ENCODE measurements at places on chromosomes 11 and 22.

DNA sequence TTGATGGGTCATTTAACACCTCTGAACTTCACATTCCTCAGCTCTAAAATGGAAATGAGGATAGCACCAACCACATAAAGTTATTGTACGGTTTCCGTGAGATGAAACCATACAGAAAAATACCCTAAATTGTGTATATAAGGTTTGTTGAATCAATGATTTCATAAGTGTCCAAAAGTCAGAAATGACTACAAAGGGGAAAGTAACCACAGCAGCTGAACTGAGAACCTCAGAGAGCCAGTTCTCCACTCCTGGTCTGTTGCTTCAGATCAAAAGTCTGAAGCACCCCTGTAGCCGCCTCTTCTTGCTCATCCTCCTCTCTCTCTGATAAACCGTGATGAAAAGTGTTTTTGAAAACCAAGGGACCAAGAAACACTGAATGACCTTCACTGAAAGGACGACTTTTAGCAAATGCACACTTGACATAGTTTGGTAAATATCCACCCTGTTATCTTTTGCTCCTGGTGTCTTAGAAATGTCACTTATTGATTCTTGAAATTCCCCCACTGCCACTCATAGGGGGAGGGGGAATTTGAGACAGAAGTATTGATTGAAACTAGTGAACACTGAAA lies 194.5 kb downstream of the NAV2 start:
- no peak for DNase-seq

- DNase-seq: no peak
Measured at GRCh38 chr11:102458548-102458947, 6.0 kb upstream of the TMEM123 start.

DNA sequence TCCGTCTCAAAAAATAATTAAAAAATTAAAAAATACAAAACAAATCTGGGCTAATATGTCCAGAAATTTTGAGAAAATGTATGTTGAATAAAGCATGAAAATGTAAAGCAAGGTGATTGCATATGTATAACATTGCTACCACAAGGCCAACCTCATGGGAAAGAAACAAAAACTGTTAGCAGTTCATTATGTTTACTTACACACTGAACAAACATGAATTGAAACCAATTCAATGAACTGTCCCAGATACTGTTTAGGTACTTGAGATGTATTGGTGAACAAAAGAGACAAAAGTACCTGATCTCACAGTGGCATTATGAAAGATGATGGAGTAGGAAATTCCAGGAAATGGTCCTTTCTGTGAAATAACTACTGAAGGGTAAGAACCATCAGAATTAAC lies 43.8 kb upstream of the IGLL5 start:
- no peak for DNase-seq

GRCh38 chr22:38870791-38871359 lies 1.1 kb downstream of the CBX6 start:
- no peak for DNase-seq

GRCh38 chr11:127339376-127339775 lies 338.8 kb upstream of the KIRREL3 start:
- DNase-seq: no peak

DNA sequence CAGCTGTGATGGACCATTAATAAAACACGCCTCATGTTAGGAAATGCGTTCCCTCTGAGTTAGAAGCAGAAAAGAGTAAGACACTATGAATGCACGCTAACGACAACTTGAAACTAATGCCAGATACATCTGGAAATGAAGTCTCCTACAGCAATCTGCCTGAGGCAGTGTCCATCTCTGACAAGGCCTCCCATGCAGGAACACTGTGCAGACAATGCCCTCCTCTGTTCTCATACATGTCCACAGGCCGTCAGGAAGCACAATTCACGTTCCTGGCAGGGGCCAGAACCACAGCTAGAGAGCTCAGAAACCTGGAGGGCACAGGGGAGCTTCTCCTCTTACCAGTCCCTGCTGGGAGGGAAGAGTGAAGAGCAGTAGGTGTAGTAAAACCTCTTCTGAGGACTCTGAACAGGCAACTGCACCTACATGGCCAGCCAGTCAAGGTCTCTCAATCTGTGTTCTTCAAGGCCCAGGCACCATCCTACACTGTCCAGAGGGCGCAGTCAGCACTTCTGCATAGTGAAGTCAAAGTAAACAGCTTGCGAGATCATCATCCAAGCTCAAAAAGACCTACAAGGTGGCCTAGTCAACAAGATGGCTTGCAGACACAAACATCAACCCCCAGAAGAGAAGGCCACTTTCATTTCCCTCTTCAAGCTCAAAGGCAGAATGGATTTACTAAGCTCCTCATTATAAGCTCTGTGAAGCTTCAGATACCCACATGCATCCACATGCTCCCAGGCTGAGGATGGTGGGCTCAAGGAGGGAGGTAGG lies 41.5 kb upstream of the CYP2D6 start:
- DNase-seq: no peak

DNA sequence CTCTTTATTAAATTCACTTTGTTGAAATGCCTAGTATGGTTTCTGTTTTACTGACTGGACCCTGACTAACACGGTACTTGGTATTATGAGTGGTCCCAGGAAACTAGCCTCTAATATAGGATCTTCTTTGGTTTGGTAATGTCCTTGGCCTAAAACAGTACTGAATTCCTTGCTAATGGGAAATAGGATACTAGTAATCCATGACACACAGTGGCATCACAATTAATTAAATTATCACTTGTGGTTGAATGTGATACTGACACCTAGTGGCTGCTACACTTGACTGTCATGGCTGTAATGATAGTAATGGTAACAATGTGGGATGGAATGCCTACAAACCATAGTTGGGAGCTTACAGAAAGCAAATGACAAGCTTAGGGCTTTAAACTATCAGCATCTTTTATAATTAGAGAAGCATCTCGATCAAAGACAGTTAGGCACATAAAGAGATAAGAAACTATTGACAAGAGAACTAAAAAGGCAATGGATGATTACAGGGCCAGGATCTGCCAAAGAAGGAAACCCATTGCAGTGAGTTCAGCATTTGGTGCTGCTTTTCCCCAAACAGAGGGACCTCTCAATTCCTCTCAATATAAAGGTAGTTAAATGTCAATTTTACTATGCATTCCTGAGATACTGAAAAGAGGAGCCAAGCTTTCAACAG lies 8.6 kb downstream of the DNHD1 start:
- DNase-seq: peak; percentile 10

DNA sequence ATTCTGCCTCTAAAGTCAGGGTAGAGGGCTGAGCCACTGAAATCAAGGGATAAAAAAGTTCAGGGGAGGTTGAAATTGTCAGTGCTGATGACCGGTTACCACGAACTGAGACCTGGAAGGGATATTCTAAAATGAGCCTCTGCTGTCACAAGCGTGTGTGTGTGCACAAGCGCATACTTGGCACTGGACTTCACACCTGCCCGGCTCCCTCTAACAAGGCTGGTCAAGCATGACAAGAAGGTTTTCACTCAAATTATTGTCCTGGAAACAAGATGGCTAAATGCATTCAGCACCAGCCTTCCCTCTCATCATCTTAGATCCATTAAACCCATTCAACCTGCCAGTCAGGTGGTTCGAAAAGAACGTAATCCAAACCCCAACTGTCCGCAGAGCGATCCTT lies 54.8 kb upstream of the CECR2 start:
- DNase-seq: no peak

DNA sequence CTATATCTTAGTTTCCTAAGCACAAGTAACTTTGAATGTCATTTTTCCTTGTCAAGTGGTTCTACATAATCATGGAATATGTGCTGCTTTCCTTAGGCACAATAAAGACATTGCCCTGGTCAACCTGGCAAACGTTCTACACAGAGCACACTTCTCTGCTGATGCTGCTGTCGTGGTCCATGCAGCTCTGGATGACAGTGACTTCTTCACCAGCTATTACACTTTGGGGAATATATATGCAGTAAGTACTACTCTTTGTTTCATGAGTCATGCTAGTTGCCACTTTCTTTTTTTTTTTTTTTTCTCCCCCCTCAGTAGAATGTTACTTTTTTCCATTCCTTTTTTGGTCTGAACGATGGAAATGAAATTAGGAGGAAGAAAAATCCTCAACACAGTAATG lies 38.5 kb downstream of the TTC17 start:
- peak; percentile 15 for DNase-seq

GRCh38 chr11:119415966-119416365 lies 7.0 kb downstream of the THY1 start:
- no peak for DNase-seq

GRCh38 chr11:61702701-61703312 lies 22.6 kb downstream of the DAGLA start:
- DNase-seq: no peak

GRCh38 chr11:119765628-119766027 lies 36.6 kb upstream of the NECTIN1 start:
- DNase-seq: no peak

- no peak for DNase-seq
Measured at GRCh38 chr11:66604155-66604554, 11.2 kb downstream of the CCS start.

- no peak for DNase-seq
Measured at GRCh38 chr11:72369743-72370142, 64.6 kb downstream of the CLPB start.
